A549 treated with CpdA at 1 μM for 4 hours (cell line): ENCODE measurements at places on chromosomes 5 and 9. TPM values are rescaled to one million over a fixed set of nuclear protein-coding genes. Genes with fewer than 3 reads are reported as not detected.

Gene ANKRA2
- 8.3 to 14.9 TPM (median 10.5 TPM) in 5 replicates for total RNA-seq

Gene MELK
- 68.4 to 84.9 TPM (median 73.9 TPM) in 5 replicates for total RNA-seq

Gene SHB
- 37.3 to 64.5 TPM (median 57.0 TPM) in 5 replicates for total RNA-seq

Gene MUSK
- total RNA-seq, result not detected in 5 replicates

Gene LIFR
- total RNA-seq, result 4.9 to 7.4 TPM (median 5.6 TPM) in 5 replicates

Gene WNK2
- 5.9 to 7.7 TPM (median 6.6 TPM) in 5 replicates for total RNA-seq

Gene PLAA
- total RNA-seq, result 31.3 to 44.3 TPM (median 32.1 TPM) in 5 replicates

Gene GABBR2
- total RNA-seq, result 0.09 to 1.7 TPM (median 0.50 TPM) in 5 replicates

Gene TAF11L13
- not detected in 5 replicates for total RNA-seq

Gene BRD9
- total RNA-seq, result 32.3 to 42.7 TPM (median 36.6 TPM) in 5 replicates
